ENCODE measurements at places on chromosomes 6 and 20.

GRCh38 chr6:81731814-81732213 lies 20.7 kb downstream of the TENT5A start:
- no peak for DNase-seq

GRCh38 chr6:132817554-132818403 lies 3.4 kb downstream of the RPS12 start:
- no peak for DNase-seq

GRCh38 chr6:125791151-125791819 lies 525 bp downstream of the NCOA7 start:
- peak; percentile 41 for DNase-seq

- DNase-seq = no peak
Measured at GRCh38 chr6:65126667-65127066, 580.4 kb downstream of the EYS start.

GRCh38 chr6:85443349-85444117 lies 6.3 kb upstream of the NT5E start:
- DNase-seq = no peak

DNA sequence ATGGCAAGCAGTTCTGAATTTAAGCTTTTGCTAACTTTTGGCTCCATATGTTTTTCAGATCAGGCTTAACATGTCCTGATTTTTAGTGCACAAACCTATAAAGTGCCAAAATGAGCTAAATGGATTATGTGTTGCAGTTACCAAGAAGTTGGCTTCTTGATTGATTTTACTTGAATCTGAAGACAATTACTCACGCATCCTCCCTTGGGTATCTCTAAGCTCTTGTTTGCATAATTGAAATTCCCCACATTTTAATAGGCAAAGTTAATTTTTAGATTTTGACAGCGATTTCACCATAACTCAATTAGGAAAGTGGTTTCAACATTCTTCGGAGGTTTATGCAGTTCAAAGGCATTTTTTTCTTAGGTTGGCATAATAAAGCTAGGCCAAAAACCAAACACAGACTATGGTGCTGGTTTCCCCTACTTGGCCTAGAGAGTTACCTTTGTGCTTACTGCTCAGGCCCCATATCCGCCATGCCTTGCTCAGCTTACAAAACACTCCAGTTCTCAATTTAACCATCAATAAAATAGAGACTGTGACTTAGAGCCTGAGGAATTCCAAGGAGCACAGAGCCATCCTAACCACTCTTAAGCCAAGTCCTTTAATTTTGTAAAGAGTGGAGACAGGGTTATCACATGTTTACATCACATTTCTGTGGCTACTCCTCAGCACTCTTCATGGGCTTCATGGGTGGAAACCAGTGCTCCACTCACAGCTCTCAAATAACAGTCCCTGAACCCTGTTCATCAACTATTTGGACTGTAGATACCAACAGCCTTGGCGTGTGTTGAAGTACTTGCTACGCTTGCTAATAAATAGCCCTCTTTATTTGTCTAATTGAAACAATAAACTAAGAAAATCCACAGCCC lies 32.1 kb downstream of the LAMA4 start:
- no peak for DNase-seq

DNA sequence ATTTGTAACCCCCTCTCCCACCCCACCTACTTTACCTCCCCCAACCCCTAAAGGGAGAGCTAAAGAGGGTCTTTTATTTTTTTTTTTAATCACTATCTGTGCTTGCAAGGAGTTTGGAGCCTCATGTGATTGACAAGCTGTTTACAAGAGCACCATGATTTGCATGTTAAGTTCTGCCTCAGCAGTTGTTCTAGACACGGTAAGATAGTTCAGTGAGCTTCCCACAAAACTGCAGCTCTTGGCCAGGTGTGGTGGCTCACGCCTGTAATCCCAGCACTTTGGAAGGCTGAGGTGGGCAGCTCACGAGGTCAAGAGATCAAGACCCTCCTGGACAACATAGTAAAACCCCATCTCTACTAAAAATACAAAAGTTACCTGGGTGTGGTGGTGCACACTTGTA lies 5.0 kb upstream of the PXDC1 start:
- DNase-seq = no peak
